ENCODE measurements at places on chromosomes 7 and 10.

- DNase-seq, result no peak
Observed at GRCh38 chr7:28548416-28548815, 136.1 kb downstream of the CREB5 start.

GRCh38 chr7:117190746-117191435 is 132.0 kb downstream of the WNT2 start:
- no peak for DNase-seq

GRCh38 chr10:35707642-35708425 is 65.7 kb upstream of the FZD8 start:
- no peak for DNase-seq

- no peak for DNase-seq
Observed at GRCh38 chr7:23895666-23896096, 185.7 kb downstream of the STK31 start.

DNA sequence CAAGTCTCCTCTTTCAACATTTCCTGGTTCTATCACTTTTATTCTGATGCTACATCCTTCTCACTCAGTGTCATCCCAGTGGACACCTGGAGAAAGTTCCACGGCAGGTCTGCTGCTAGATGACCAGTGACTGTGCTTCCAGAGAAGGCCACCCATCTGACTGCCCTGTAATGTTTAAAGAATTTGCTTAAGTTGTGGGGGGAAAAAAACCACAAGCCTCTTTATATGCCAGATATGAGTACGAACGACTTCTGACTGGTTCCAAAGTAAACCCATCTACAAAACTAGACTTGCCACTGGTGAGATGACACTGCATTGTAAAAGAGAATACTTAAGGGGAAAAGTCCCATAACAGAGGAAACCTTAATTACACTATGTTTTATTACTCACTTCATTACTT is 69.6 kb upstream of the VWC2 start:
- no peak for DNase-seq

- DNase-seq, result no peak
Observed at GRCh38 chr10:14047431-14047830, 283.3 kb downstream of the FRMD4A start.

DNA sequence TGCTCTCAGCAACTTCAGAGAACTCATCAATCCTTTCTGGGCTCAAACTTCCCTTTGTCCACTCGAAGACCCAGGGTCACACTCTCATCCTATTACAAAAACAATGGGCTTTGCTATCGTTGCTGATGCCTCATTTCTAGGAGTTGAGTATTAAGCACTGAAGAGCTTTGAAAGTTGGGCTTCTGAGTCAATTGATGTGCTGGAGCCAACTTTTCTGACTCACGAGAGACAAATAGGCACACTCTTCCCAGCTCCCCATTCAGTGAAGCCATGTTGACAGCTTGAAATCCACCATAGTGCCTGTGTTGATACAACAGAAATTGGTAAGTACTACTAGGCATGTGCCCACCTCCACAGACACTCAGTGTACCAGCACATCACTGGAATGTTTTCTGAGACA is 97.5 kb upstream of the PRSS58 start:
- peak; percentile 65 for DNase-seq

DNA sequence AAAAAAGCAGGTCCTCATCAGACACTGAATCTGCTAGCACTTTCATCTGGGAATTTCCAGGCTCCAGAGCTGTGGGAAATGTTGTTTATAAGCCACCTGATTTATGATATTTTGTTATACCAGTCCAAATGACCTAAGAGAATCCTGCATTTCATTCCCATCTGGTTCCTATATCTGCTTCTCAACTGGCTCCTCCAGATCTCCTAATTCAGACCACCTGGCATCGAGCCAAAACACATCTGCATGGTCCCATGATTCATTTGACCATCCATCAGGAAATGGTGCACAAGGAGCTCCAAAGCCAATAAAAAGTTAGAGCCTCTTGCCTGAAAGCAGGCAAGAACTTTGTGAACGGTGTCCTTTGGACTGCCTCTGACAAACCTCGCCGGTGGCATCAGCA is 108.9 kb downstream of the IPMK start:
- DNase-seq, result no peak

DNA sequence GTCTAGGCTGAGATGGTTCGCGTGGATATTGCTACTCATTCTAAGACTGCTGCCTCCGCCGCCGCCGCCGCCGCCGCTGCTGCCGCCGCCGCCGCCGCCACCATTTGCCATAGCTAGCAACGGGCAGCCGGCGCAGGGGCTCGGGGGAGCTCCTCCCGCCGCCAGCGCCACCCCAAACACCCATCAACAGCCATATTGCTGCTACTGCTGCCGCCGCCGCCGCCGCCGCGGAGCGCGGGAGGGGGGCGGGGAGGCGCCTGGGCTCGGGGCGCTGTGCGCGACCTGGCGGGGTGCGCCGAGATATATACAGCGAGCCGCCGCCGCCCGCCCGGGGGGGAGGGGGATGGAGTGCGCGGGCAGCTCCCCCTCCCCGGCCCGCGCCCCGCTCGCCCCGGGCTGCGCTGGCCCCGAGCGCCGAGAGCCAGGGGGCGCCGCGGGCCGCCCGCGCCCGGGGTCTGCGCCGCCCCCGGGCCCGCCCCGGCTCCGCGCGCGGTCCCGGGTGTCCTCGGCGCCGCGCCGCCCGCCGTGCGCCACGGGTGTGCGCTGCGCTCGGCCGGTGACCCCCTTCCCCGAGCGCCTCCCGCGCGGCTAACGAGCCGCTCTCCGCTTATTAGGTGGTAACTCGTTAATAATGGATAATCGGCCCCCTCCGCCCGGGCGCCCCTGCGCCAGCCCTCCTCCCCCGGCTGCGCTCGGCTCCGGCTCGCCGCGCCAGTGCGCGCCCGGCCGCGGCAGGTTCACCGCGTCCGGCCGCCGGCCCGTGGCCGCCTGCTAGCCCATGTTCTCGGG is at the start of gene KCNMA1:
Gene KCNMA1, minus strand, starts transcription at position 277 of the 789 bp plus-strand sequence.
- no peak for DNase-seq

- DNase-seq, result no peak
Observed at GRCh38 chr7:110960811-110961210, 130.1 kb upstream of the LRRN3 start.
